GM19239 (cell line): ENCODE measurements at places on chromosomes 7 and 10.

GRCh38 chr7:151869968-151870918, 6.7 kb downstream of the PRKAG2 start:
- no peak for DNase-seq

DNA sequence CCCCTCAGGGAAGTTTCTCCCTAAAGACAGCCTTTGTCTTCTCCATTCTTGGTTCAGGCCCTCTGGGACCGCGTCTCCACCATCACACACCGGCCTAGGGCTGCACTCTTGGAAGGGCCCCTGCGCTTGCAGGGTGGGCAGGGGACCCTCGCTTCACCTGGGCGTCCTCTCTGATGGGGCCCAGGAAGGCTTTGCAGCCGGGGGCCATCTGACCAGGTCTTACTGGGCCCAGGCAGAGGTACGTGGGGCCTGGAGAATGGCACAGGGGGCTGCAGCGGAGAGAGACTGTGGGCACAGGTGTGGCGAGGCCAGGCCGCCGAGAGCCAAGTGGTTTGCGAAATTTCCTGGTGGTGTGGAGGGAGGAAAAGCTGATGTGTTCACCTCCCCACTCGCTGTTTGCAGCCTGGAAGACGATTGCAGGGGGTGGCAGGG, 44.4 kb downstream of the ALOX5 start:
- DNase-seq, result no peak

- DNase-seq, result no peak
Measured at GRCh38 chr10:114749014-114749413, 72.6 kb upstream of the FHIP2A start.

GRCh38 chr7:11427686-11428273, 404.2 kb downstream of the THSD7A start:
- peak; percentile 5 for DNase-seq

DNA sequence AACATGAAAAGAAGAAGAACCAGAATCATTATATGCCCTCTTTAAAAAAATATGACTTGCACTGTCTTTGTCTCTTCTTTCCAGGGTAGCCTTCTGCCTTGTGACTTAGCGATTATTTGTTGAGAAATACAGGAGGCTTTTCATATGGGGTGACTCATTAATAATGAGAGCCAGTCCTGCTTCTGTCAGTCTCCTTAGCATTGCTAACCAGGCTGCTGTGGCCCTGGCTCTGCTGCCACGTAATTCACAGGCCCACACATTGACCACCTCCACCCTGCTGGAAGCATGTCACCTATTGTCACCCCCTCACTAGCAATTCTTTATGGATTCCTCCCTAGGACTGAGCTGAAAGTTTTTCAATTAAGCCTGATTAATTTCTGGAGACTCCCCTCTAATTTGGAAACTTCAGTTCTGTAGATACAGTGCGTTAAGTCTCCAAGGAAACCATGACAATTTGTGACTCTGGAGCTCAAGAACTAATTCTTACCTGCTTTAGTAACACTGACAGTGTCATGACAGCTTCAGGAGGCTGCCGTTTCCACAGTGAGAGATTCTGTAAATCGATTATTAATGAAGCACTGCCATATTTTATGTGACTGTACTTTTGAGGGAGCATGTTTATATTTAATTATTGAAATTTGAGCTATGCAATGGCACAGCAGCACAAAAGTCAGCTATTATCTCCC, 267.9 kb upstream of the SP8 start:
- no peak for DNase-seq

DNA sequence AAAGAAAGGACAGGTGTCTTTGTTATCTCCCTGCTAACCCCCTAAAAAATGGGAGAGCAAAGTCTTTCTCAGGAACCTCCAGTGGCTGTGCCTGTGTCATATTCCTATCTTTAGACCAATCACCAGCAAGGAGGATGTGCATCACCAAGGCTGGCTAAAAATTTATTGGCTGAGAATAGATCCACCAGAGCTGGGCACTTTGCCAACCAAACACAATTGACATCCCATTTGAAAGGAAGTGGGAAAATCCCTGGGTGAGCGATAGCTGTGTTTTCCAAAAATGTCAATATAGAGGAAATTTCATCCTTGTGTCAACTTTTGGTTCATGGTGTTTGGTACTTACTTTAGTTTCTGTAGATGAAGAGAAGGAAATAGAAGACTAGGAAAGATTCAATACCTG, 13.1 kb upstream of the GPR141 start:
- DNase-seq, result no peak

- DNase-seq, result no peak
Measured at GRCh38 chr10:78630944-78631838, 437.6 kb upstream of the ZMIZ1 start.

GRCh38 chr10:71973777-71974488, 9.7 kb downstream of the CHST3 start:
- DNase-seq, result no peak
